Mucosa of descending colon (tissue), 3 donors: ENCODE measurements at places on chromosomes 5 and 9. TPM values are rescaled to one million over a fixed set of nuclear protein-coding genes. Genes with fewer than 3 reads are reported as not detected.
A peak's percentile ranks its signal among the peaks of the same experiment; 100 is the strongest.

DNA sequence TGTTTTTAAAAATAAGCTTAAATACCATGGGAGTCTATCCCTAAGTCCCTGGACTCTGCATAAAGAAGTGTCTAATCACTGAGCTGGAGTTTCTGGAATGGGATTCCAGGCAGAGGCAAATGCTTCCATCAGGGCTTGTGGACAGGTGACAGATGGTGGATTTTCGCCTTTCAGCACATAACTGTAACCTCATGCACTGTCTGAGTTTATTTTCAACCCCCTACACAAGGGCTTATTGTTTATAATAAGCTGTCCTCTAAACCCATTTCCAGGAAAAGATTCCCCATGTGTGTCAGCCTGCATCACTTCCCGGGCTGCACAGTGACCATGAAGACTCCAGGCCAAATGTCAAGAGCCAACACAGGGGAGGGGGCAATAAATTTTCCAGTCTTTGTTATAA, 264.0 kb downstream of the PIK3R1 start:
- no peak for DNase-seq

The SOHLH1 gene
- total RNA-seq: not detected

The ADRA1B gene
- total RNA-seq: 0.89 TPM

The PHYHD1 gene
- total RNA-seq: 19.0 TPM

GRCh38 chr5:172881691-172882370, 47.8 kb downstream of the ERGIC1 start:
- DNase-seq: no peak

- peak; percentile 76 for DNase-seq
These were observed 607 bp downstream of the UHRF2 start for GRCh38 chr9:6413365-6414246.

GRCh38 chr9:129556491-129557191, 64.3 kb downstream of the C9orf50 start:
- no peak for DNase-seq

The ANKRD31 gene
- 0.14 TPM for total RNA-seq

DNA sequence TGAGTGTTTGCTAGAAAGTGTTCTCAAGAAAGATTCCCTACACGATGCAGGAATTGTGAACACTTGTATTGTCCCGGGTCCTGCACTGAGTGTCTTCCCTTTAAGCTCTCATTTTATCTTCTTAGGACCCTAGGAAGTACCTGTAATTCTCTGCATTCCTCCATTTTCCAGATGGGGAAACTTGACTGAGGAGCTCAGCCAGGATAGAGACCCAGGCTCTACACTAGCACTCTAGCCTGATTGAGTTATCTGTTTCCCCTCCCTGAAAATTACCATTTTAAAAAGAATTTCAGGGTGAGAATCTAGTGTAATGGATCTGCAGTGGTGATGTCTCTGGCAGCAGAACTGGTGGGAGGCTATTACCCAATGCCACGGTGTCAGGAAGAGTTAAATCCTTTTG, 453.9 kb downstream of the KDM4C start:
- DNase-seq: no peak

GRCh38 chr5:79055017-79055416, 14.5 kb downstream of the DMGDH start:
- no peak for DNase-seq

DNA sequence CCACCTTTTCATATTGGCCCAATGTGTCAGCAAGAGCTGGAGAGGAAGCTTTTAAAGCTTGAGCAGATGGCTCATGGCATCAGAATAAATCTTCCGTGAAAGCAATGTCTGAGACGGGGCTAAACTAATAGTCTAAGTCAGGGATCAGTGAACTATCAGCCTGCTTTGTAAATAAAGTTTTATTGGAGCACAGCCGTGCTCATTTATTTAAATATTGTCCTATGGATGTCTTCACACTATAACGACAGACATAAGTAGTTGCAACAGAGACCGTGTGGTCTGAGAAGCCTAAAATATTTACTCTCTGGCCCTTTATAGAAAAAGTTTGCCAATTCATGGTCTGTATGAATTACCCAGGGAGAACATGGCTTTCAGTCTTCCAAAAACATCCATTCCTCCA, 85.6 kb upstream of the SLC44A1 start:
- DNase-seq: no peak

DNA sequence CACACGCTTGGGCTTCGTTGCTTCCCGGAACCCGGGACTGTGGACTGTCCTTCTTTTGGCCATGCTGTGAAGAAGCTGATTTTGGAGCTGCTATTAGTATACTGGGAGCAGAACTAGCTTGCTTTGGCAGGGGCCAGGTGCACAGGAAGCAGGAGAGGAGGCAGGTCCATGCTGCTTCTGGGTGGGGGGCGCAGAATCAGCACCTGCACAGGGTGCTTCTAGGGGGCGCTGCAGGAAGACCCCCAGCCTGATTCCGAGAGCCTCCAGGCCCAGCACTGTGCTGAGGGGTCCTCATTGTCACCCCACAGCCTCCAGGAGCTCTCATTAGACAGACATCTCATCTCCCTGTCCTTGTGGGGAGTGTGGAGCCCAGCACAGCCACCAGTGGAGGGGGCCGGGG, 252.6 kb upstream of the IRX4 start:
- DNase-seq: no peak

GRCh38 chr9:9387511-9388115, 1225.2 kb downstream of the PTPRD start:
- no peak for DNase-seq

GRCh38 chr5:68460147-68460798, 244.7 kb downstream of the PIK3R1 start:
- DNase-seq: peak; percentile 87

- no peak for DNase-seq
These were observed 90.8 kb upstream of the IL7R start for GRCh38 chr5:35765921-35766320.

The LOX gene
- total RNA-seq: 6.7 TPM

DNA sequence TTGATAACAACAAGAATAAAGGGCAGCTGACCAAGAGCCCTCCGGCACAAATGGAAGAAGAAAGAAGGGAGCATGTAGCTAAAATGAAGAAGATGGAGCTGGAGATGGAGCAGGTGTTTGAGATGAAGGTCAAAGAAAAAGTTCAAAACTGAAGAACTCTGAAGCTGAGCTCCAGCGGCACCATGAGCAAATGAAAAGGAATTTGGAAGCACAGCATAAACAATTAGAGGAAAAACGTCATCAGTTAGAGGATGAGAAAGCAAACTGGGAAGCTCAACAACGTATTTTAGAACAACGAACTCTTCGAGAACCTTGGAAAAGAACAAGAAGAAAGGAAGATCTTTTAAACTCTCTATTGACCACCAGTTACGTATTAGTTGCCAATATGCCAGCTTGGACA, 100.9 kb downstream of the GABBR2 start:
- no peak for DNase-seq

GRCh38 chr9:70594386-70594944, 180.0 kb upstream of the KLF9 start:
- DNase-seq: no peak

DNA sequence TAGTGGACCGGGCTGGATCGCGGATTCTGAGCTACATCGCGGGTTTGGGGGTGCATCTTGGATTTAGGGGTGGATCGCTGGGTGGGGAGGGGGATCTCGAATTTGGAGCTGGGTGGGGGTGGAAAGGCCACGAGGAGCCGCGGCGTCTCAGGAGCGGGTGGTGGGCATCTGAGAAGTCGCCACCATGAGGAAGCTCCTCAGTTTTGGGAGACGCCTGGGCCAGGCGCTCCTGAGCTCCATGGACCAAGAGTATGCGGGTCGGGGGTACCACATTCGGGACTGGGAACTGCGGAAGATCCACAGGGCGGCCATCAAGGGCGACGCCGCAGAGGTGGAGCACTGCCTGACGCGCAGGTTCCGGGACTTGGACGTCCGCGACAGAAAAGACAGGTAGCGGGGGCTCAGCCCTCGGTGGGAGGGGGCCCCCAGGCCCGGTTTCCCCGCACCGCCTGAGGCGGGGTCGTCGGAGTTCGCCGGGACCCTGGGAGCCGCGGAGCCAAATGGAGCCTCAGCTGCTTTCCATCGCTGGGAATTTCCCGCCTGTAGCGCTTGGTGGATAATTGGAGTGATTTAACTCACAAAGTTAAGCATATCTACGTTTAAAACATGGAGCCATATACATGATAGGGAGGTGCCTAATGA, 376 bp downstream of the ANKRD18B start:
- DNase-seq: peak; percentile 20

- no peak for DNase-seq
These were observed 3.8 kb upstream of the ITGA2 start for GRCh38 chr5:52985306-52985705.

GRCh38 chr5:55638455-55638854, 73.7 kb downstream of the SLC38A9 start:
- no peak for DNase-seq

The PCDHA7 gene
- total RNA-seq: 0.41 TPM

- no peak for DNase-seq
These were observed 126.8 kb downstream of the STK32A start for GRCh38 chr5:147361441-147362175.

DNA sequence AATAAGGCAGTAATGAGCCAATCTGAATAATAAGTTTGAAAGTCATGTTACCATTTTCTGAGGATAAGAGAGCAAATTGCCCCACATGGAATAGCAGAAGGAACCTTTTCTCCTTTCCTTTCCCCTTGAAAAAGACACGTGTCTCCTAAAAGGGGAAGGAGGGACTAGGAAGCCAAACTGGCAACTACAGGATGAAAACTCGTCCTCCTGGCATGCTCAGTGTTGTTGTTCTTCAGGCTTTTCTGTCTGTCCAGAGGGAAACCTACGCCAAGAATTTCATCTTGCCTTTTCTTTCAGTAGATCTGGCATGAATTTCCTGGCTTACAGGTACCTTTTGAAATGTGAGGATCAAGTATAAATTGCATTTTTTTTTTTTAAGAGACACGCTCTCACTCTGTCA, 355.9 kb upstream of the TLE4 start:
- no peak for DNase-seq

GRCh38 chr5:76791461-76791860, 27.4 kb upstream of the F2RL1 start:
- no peak for DNase-seq
